Epithelial cell of umbilical artery (primary cell): ENCODE measurements at places on chromosomes 7 and 10. TPM values are rescaled to one million over a fixed set of nuclear protein-coding genes. Genes with fewer than 3 reads are reported as not detected.

SEC61G gene
- 832 and 1,146 TPM in 2 replicates for total RNA-seq

TTYH3 gene
- total RNA-seq, result 48.1 and 54.0 TPM in 2 replicates

SEPTIN7 gene
- total RNA-seq, result 136 and 164 TPM in 2 replicates

TRIM73 gene
- total RNA-seq, result 0.32 and 0.91 TPM in 2 replicates

DEPP1 gene
- 191 and 220 TPM in 2 replicates for total RNA-seq

OR2F1 gene
- not detected in 2 replicates for total RNA-seq

MMP21 gene
- under 0.01 TPM in 1 of 2 replicates, not detected in the other for total RNA-seq

UCN3 gene
- not detected in 2 replicates for total RNA-seq

SPDYE9 gene
- not detected in 2 replicates for total RNA-seq
